ENCODE measurements at places on chromosomes 11 and 22.

DNA sequence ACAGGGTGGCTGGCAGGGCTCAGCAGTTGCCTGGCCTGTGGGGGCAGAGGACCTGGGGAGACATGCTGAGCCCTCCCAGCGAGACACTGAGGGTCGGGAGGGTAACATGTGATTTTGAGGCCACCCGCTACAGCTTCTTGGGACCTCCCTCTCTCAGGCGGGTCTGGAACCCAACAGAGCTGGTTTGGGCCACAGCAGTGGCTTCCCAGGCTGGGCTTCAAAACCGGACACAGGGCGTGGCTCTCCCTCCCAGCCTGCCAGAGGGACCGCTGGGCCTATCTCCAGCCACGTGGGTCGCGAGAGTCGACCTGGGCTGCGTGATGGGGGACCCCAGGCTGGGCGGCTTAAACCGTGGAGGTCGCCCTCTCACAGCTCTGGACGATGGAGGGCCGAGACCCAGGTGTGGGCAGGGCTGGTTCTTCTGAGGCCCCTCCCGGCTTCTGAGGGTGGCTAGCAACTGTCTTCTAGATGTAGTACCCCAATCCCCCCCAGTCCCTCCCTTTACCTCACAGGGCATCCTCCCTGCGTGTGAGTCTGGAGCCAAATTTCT is 91.7 kb downstream of the KCNQ1 start:
- DNase-seq, result no peak

DNA sequence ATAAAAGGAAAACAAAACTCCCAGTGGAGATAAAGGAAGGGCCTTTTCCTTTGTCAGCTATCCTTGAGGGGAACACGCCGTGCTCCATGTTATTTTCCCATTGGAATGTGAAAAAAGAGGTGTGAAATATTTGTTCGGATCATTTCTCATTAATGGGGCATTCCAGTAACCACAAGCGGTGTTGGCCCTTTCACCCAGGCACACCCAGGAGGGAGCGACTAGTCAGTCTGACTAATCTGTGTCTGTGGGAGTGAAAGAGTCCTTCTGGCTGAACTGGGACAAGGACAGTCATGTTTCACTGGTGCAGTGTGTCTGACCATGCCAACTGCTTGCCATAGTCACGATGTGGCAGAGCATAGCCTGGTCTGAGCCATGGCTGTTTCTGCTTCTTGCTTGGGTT is 13.0 kb upstream of the MYEOV start:
- DNase-seq, result peak; percentile 86

DNA sequence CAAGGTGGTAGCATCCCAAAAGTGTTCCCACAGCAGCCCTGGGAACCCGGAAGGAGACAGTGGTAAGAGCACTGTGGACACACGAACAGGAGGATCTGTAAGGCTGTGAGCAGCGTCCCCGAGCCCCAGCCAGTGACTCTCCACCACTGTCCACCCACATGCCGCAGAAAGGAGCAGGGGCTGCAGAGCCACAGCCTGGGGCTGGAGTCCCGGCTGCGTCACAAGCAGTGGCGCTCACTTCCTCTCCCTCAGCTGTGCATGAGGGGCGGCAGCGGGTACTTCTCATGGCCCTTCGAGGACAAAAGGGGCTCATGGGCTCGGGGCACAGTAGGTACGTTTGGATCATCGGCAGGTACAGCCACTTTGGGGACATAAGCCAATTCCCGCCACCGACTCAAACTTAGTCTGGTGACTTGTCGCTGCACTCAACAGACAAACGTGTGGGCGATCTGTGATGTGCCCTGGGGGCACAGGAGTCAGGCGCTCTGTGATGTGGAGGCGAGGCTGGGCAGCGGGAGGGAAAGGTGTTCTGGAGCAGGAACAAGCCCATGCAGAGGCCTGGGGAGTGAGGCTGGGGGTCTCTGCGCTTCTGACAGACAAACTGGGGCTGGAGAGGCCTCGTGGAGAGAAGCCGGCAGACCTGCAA is 68.5 kb downstream of the SCUBE1 start:
- DNase-seq, result no peak

GRCh38 chr11:19084661-19085315 is 24.3 kb upstream of the MRGPRX2 start:
- no peak for DNase-seq

- no peak for DNase-seq
These were observed 16.1 kb downstream of the TREH start for GRCh38 chr11:118663381-118663780.

GRCh38 chr11:2898366-2899079 is 12.9 kb upstream of the CDKN1C start:
- peak; percentile 89 for DNase-seq

DNA sequence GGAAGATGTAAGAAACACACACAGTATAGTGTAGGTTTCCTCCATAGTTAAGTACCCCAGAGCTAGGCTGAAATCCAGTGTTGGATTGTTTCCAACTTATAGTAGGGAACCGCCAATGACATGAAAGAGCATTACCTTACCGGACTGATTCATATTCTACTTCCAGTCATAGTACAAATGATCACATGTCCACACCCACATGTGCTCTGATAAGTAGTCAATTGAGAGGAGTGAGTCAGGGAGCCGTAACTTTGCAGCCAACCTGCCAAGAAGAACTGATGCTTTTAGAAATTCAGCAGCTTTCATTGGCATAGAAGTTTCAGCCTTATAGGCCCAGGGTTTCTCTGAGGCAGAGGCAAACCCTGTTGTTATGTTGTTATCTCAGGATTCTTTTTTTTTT is 240.6 kb downstream of the ETS1 start:
- DNase-seq, result no peak

GRCh38 chr11:18493310-18493709 is 33.4 kb downstream of the TSG101 start:
- DNase-seq, result no peak

DNA sequence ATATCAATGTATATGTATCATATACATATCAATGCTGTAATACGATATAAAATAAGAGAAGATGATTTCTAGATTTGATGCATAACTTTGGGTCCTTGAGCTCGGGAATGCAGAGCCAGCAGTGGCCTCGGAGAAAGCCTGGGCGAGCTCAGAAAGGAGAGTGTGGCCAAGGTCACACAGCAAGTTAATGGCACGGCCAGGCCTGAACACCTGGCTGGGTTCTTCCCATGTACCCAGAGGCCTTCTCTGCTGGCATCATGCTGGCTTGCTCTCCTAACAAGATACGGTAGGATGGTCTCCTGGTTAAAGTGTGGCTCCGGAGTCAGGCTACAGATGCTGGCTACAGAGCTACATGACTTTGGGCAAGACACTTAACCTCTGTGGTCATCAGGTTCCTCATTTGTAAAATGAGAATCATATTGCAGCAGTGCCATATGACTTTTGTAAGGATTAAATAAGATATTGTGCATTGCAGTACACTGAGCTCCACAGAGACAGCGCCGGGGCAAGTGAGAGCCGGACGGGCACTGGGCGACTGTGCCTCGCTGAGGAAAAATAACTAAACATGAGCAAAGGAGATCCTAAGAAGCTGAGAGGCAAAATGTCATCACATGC is 29.9 kb downstream of the TPST2 start:
- DNase-seq, result no peak

DNA sequence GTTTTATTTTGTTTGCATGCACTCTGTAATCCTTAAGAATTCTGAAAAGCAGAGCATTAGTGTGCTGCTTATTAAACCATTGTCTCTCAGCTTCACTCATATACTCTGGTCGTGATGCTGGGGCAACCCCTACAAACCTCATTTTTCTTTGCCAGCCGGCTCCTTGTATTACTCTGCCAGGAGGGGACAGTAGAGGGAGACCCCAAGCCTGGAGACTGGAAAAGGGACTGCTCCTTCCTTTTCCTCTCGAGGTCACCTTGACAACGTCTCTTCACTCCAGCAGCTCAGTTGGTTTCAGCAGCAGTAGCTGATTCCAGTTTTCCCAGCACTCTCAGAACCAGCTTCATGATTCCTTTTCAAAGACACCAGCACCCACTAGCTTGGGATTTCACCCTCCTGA is 2.8 kb upstream of the JHY start:
- no peak for DNase-seq

- no peak for DNase-seq
These were observed 506.3 kb upstream of the LUZP2 start for GRCh38 chr11:23990346-23991164.

DNA sequence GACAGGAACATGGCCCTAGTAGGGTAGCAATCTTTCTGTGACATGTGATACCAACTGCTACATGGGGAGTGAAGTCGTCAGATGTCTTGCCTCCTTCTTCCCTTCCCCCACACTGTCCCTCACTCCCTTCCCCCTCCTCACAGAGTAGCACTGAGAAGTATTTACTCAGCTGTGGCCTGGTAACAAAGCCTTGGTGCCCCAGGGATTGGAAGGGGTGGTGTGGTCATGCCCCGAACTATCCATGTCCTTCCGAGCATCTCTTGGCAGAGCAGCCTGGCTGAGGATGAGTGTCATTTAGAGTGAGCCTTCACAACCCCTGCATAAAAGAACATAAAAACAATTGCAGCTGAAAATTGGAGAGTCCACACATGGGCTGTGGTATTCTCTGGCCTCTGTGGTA is 46.1 kb downstream of the ARFGAP2 start:
- DNase-seq, result no peak

- DNase-seq, result no peak
These were observed 131.4 kb downstream of the OR4C45 start for GRCh38 chr11:50164050-50164449.

Measured in AG08396 (cell line).